ENCODE measurements at places on chromosomes 2 and 18. TPM values are rescaled to one million over a fixed set of nuclear protein-coding genes. Genes with fewer than 3 reads are reported as not detected.

Gene ARHGAP15
- not detected for total RNA-seq

Gene DOK6
- total RNA-seq = 5.4 TPM

Gene FOXI3
- 2.2 TPM for total RNA-seq

Gene PARD3B
- 12.6 TPM for total RNA-seq

Gene QPCT
- total RNA-seq = 15.8 TPM

Gene INO80C
- 19.7 TPM for total RNA-seq

Gene MRPS5
- total RNA-seq = 67.6 TPM

Gene FEV
- total RNA-seq = 51.1 TPM

Gene IER3IP1
- total RNA-seq = 14.0 TPM

Gene FAM237A
- not detected for total RNA-seq

Gene AMER3
- 10.9 TPM for total RNA-seq

Gene HOXD8
- total RNA-seq = 2.8 TPM

Gene ZNF638
- total RNA-seq = 149 TPM

Data from type B pancreatic cell (in vitro differentiated cells).